NCI-H187 treated with DMSO at 0.1 percent for 48 hours (cell line): ENCODE measurements at places on chromosomes 13 and 19.

DNA sequence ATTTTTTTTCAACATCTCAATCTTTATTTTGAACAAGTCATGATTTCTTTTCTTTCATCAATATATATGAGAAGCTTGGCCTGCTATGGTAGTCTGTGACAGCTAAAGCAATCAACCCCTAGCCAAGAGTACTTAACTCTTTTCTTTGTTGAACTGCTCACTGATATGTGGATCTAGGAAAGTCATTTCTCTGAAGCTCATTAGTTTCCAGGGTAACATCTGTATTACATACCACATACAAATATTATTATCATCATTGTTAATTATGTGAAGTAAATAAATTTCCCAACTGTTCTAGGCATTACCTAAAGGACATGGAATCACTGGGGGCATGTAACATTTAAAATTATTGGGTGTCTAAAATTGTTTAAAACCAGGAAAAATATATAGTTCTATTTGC is 267.3 kb downstream of the DCT start:
- DNase-seq = no peak

GRCh38 chr13:45995245-45995644 is 57.3 kb downstream of the ZC3H13 start:
- no peak for DNase-seq

- DNase-seq = no peak
Measured at GRCh38 chr13:106474912-106475311, 60.5 kb downstream of the EFNB2 start.

DNA sequence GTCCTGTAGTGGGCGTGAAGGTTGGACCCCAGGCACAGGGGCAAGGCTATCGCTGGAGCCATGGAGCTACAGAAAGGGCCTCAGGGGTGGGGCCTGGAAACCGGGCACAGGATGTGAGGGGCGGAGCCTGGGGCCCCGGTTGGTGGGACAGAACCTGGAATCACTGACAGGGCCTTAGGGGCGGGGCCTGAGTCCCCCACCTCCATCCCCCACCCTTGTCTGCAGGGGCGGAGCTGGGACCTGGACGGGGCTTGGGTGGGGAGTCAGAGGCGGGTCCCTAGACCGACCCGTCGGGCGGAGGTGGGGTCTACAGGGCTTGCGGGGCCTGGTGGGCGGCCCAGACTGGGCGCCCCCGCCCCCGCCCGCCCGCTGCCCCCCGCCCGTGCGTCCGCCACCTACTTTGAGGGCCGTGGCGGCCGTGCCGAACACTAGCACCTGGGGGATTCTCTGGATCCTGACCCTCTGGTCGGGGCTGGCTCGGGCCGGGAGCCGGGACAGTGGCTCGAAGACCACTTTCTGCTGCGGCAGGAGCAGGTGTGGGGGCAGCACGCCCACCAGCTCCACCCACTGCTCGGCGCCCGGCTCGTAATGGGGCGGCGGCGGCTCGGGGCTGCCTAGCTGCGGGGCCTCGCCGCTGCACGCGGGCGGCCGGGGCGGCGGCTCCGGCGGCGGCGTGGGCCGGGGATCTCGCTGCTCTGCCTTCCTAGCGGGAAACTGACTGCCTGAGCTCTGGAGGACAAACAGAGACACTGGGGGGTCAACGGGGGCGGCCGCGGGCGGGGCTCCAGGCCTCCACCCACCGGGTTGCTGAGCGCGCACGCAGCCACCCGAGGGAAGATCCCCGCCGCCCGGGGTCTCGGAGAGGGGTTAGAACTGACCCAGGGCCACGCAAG is 26.3 kb downstream of the DCAF15 start:
- DNase-seq = no peak

DNA sequence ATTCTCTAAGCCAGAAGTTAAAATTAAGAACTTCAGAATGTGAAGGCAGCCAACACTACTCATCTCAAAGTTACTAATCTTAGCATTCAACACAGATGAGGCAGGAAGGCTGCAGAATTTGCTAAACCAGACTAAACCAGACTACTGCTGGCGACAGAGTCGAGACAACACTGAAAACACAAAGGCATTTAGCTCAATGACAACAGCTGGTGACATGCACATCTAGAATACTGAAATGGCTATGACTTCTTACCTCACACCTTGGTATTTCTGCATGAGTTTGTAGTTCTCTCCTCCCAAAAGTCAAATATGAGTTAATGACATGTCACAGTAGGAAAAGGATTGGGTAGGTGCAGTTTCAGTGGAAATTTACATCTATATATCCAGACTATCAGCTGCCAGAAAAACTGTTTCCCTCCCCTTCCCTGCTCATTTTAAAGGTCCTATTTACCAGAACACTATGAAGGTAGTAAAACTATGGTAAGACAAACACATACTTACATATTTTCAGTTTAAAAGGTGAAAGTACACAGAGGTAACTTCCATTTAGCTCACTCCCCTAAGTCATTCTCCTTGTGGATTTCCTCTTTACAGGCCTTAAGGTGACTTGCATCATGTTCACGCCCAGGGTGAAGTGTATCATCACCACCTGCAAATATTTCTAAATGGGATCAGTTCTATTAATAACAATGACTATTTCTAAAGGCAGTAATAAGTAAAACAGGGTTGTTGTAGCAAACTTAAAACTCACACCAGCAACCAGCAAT is 21.4 kb downstream of the FOXO1 start:
- no peak for DNase-seq
